Renal cortical epithelial cell (primary cell): ENCODE measurements at places on chromosomes 3 and 15.

DNA sequence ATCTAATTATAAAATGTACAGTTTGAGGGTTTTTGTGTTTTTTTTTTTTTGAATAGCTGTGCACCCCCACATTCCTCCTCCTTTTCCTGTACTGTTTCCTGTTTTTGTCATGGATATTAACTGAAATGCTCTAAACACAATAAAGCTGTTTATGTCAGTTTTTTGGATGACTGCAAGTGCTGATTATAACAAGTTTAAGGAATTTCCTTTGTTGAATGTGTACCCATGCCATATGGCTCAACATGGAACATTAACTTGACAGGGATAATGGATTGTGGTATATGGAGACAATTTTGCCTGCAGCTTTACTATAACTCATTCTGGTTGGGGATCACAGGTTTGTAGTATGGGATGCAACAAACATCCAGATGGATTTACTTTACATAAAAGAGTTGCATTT is 216.4 kb downstream of the TCF12 start:
- no peak for DNase-seq

DNA sequence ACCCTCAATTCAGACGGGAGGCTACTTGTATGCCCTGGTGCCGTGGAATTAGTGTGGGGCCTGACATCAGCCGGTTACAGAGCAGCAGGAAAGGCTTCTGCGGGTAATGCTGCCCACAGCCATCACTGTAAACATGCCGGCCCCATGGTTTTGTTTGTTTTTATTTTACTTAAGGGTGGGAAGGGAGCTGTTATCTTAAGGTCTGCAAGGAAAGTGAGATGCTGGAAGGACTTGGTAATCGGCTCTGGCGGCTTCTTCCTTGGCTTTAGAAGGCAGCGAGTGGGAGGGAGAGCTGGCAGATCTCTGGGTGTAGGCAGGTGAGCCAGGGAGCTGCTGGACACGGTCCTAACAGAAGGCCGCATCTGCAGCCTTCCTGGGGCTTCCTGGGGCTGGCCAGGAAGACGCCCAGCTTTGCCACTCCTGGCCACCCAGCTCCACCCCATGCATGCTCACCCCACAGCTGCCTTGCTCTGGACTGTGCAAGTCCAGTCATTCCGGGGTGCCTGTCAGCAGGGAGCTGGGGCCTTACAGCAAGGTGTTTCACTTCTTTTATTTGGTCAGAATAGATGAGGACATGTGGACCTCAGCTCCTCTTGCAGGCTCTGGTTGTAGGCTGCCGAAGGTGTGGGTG is 54.1 kb upstream of the FURIN start:
- no peak for DNase-seq

DNA sequence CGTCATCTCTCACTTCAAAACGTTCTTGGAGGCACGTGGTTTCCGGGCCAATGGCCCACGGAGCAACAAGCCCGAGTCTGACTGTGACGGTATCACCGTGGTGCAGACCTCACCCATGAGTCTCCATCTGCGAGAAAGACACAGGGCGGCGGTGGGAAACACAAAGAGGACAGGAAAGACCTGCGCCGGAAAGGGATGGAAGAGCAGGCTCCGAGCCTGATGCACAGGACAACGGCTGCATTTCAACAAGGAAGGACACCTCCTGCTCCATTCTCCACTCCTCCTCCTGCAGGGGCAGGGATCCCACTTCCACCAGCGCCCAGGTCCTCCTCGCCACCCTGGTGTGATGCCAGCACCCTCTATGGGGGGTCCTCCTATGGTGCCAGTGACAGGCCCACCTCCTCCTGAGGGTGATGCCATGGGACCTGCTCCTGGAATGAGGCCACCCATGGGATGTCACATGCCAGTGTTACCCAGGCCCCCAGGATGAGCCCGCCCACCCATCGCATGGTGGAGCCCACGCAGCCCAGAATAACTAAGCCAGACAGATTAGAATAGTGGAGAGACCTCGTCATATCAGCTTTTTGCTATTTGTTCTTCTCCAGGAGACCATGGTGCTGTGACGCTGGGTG is 73.0 kb upstream of the PCSK6 start:
- no peak for DNase-seq

- DNase-seq = no peak
Measured at GRCh38 chr3:64612916-64613526, 74.8 kb downstream of the ADAMTS9 start.

DNA sequence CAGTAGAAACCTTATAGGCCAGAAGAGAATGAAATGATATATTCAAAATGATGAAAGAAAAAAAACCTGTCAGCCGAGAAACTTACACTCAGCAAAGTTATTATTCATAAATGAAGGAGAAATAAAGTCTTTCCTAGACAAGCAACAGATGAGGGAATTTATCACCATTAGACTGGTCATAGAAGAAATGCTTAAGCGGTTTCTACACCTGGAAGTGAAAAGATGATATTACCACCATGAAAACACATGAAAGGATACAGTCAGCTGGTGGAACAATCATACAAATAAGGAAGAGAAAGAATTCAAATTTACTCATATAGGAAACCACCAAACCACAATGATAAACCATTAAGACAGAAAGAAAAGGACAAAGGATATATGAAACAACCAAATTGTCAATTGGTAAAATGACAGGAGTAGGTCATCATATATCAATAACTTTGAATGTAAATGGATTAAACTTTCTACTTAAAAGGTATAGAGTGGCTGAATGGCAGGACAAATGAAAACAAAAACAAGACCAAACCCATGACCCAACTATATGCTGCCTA is 29.9 kb upstream of the PRR23C start:
- DNase-seq = no peak

DNA sequence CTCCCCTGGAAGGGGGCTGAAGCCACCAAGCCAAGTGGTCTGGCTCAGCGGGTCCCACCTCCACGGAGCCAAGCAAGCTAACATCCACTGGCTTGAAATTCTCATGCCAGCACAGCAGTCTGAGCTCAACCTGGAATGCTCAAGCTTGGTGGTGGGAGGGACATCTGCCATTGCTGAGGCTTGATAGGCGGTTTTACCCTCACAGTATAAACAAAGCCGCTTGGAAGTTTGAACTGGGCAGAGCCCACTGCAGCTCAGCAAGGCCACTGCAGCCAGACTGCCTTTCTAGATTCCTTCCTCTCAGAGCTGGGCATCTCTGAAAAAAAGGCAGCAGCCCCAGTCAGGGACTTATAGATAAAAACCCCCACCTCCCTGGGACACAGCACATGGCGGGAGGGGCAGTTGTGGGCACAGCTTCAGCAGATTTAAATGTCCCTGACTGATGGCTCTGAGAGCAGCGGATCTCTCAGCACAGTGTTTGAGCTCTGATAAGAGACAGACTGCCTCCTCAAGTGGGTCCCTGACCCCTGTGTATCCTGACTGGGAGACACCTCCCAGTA is 23.2 kb upstream of the IGSF10 start:
- no peak for DNase-seq

GRCh38 chr3:184551103-184551502 is 10.5 kb upstream of the EPHB3 start:
- DNase-seq = no peak

GRCh38 chr3:10968401-10968800 is 24.1 kb upstream of the SLC6A1 start:
- DNase-seq = no peak

DNA sequence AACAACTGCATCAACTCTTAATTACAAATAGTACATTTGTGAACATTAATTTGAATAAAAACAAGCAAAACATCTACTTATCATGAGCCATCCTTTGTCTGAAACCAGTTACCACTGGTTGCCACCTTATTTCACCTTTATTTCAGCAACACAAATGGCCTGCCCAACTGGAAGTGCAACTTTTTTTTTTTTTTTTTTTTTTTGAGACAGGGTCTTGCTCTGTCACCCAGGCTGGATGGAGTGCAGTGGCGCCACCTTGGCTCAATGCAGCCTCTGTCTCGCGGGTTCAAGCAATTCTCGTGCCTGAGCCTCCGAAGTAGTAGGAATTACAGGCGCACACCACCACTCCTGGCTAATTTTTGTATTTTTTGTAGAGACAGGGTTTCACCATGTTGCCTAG is 13.1 kb downstream of the WDR82 start:
- DNase-seq = no peak

GRCh38 chr15:31398677-31399301 is 72.2 kb downstream of the KLF13 start:
- no peak for DNase-seq

GRCh38 chr3:174859756-174860155 is 622 bp downstream of the NAALADL2 start:
- peak; percentile 36 for DNase-seq

DNA sequence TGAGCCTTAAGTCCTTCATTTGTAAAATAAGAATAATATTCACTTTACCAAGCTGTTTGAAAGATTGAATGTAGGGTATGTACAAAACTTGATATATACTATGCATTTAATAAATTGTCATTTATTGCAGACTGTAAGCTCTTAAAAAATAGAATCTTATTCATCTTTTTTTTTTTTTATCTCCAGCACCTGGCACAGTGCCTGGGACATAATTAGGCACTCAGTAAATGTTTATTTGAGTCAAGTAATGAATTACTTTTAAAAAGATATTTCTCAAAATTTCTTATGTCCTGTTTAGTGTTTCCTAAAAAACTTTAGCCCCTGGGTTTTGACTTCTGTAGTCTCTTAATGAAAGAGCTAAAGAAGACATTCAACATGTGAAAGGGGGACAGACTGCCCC is 71.7 kb downstream of the TOP2B start:
- DNase-seq = no peak

GRCh38 chr3:169324452-169324785 is 339.1 kb downstream of the MECOM start:
- no peak for DNase-seq

DNA sequence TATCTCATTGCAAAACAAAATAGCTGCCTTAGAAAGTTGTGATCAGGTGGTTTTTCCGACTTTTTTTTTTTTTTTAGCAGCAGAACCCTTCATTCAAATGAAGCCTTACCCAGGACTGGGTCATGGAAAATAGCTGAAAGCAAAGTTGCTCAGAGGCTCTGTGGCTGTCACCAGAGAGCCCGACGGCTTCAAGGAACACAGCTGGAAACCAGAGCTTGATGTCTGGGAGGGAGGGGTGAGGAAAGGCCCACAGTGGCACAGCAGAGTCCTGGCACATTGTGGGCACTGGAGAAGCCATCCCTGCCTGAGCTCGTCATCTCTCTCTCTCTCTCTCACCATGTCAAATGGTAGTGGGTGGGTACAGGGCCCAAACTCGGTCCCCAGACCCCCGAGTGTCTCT is 77.5 kb downstream of the RPN1 start:
- DNase-seq = no peak
